HepG2 (cell line): ENCODE measurements at places on chromosomes 16 and 17. TPM values are rescaled to one million over a fixed set of nuclear protein-coding genes. Genes with fewer than 3 reads are reported as not detected.

CA10 gene
- total RNA-seq = not detected in 2 replicates

GRCh38 chr17:20172376-20172775 is 163.2 kb downstream of the SPECC1 start:
- H3K4me1 ChIP-seq = peaks cover 24% of the 10 kb centered on the region
- no peak overlapping the region for H3K27ac ChIP-seq
- H3K36me3 ChIP-seq = no peaks in the 10 kb centered on the region
- no peak for DNase-seq
- H3K4me3 ChIP-seq = no peak overlapping the region
- no peaks in the 10 kb centered on the region for H3K27me3 ChIP-seq

GRCh38 chr17:72778169-72779151 is 314.0 kb downstream of the SLC39A11 start:
- no peaks in the 10 kb centered on the region for H3K36me3 ChIP-seq
- no peak for DNase-seq
- H3K4me3 ChIP-seq = no peak overlapping the region
- H3K27me3 ChIP-seq = no peaks in the 10 kb centered on the region
- H3K4me1 ChIP-seq = peaks cover 12% of the 10 kb centered on the region

DNA sequence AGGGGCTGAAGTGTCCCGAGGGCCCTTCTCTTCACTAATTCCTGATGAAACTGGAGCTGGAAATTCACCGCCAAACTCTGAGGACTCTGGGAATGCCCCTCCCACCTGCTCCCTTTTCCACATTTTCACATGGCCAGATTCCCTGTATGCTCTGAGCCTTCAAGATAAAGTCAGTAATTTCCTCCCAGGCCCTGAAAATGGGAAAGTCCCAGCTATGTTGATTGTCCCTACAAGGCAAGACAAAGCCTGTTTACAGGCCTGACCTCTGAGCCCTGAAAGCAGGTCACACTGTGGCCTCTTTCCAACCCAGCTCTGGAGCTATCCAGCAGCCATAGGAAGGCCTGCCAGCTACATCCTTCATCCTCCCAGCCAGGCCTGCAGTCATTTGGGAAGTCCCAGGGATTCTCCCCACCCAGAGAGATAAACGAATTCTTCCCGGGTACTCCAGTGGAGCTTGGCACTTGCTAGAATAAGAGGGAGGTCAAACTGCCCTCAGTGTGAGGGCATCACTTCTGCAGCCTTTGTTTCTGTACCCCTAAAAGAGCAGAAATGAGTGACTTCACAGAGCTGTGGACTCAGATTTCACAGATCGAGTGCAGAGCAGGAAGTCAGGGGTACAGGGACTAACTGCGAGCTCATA is 19.6 kb upstream of the CCL2 start:
- no peak overlapping the region for H3K4me3 ChIP-seq
- DNase-seq = no peak
- H3K27ac ChIP-seq = no peak overlapping the region
- no peaks in the 10 kb centered on the region for H3K4me1 ChIP-seq
- H3K27me3 ChIP-seq = no peaks in the 10 kb centered on the region; the same call in 1 of the 2 replicates

DOC2A gene
- 0.15 and 0.21 TPM in 2 replicates for total RNA-seq

SUMO2 gene
- total RNA-seq = 553 and 842 TPM in 2 replicates

GPR142 gene
- not detected in 2 replicates for total RNA-seq

DNA sequence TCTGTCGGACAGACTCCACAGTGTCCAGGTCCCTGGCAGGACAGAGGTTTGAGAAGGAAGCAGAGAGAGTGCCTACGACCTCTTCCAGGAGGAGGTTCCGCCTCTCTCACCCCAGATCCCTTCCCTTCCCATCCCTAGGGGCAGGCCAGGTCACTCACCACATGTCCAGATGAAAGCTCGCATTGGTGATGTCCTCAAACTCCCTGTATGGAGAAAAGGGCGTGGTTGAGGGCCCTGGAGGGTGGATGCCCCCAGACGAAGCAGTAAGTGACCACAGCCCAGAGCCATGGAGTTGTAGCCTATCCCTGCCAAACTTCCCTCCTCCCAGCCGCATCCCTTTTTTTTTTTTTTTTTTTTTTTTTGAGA is 3.4 kb downstream of the UNC13D start:
- H3K4me1 ChIP-seq = peaks cover 29% of the 10 kb centered on the region
- H3K27ac ChIP-seq = no peak overlapping the region

- H3K27me3 ChIP-seq = no peaks in the 10 kb centered on the region
- H3K4me3 ChIP-seq = no peak overlapping the region
- no peak overlapping the region for H3K27ac ChIP-seq
- peaks cover 37% of the 10 kb centered on the region for H3K36me3 ChIP-seq
- no peaks in the 10 kb centered on the region for H3K4me1 ChIP-seq
Observed at GRCh38 chr16:24967074-24967473, 48.1 kb downstream of the ARHGAP17 start.

CYLD gene
- total RNA-seq = 11.4 and 16.0 TPM in 2 replicates

DNA sequence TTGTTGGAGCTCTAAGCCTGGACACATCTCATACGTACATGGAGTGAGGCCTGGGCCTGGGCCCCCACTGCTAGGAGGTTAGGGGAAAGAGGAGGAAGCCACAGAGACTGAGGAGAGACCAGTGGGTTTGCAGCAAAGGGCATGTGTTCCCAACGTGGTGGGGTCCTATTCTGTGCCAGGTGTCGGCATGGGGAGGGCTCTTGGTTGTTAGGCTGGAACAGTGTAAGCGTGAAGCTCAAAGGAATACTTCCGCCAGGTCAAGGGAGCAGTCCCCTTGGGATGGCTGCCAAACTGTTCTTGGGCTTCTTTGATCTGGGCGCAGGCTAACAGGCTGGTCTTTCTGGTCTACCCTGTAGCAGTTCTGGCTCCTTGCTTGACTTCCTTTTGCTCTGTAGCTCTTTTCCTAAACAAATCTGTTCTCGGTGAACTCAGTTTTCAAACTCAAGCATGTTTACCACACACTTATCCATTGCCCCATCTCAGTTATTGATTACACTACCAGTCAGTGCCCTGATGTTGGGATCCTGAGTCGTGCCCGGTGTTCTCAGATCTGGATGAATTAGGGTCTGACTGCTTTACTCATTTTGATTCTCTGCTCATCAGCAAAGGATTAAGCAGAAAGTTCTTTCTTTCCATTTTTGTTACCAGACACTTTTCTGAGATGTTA is 36.4 kb downstream of the GPT2 start:
- H3K27me3 ChIP-seq = no peaks in the 10 kb centered on the region
- no peak overlapping the region for H3K27ac ChIP-seq
- H3K4me3 ChIP-seq = no peak overlapping the region
- DNase-seq = peak; percentile 35

TSR1 gene
- total RNA-seq = 65.8 and 75.8 TPM in 2 replicates

- H3K27me3 ChIP-seq = peaks cover 15% of the 10 kb centered on the region; the same call in 2 of the 3 replicates
- no peaks in the 10 kb centered on the region for H3K36me3 ChIP-seq
- no peak overlapping the region for H3K27ac ChIP-seq
Observed at GRCh38 chr16:27410761-27411160, 8.8 kb downstream of the IL21R start.

GRCh38 chr16:68752602-68753001 is 15.5 kb downstream of the CDH1 start:
- peaks cover 51% of the 10 kb centered on the region for H3K4me1 ChIP-seq
- no peaks in the 10 kb centered on the region for H3K36me3 ChIP-seq
- peak; percentile 40 for DNase-seq
- no peak overlapping the region for H3K4me3 ChIP-seq
- no peak overlapping the region for H3K27ac ChIP-seq

CCDC92B gene
- total RNA-seq = not detected in 2 replicates

CSH1 gene
- not detected in 2 replicates for total RNA-seq

ADAP2 gene
- 0.51 and 0.73 TPM in 2 replicates for total RNA-seq

CD300LB gene
- total RNA-seq = not detected in 2 replicates

- peak overlapping the region; percentile 89 for H3K27ac ChIP-seq
- peaks cover 100% of the 10 kb centered on the region for H3K4me1 ChIP-seq
- no peaks in the 10 kb centered on the region for H3K27me3 ChIP-seq
- peaks cover 8% of the 10 kb centered on the region for H3K36me3 ChIP-seq
- no peak overlapping the region for H3K4me3 ChIP-seq
- DNase-seq = no peak
Observed at GRCh38 chr16:81454044-81454443, 9.4 kb downstream of the CMIP start.

DNA sequence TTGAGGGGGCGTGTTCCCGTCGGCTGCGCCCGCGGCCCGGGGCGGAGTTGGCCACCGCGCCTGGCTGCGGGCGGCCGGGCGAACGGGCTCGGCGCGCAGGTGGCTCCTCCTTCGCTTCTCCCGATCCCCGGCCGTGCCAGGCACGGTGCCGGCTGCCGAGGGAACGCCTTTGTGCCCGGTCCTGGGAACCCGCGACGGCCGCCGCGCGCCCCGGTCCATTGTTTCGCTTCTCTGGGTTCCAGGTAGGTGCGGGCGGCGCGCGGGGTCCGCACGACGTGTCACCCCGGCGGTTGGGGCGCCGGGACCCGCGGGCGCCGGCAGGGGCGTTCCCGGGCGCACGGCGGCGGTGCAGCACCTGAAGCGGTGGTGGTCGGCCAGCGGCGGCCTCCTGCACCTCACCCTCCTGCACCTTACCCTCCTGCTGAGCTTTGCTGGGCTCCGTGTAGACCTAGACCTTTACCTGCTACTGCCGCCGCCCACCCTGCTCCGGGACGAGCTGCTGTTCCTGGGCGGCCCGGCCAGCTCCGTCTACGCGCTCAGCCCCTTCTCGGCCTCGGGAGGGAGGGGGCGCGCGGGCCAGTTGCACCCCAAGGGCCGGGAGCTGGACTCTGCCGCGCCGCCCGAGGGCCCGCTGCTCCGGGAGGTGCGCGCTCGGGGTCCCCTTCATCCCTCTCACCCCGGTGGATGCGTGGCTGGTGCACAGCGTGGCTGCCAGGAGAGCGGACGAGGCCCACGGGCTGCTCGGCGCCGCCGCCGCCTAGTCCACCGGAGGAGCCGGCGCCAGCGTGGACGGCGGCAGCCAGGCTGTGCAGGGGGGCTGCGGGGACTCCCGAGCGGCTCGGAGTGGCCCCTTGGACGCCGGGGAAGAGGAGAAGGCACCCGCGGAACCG is 99.9 kb downstream of the EFCAB13 start:
- no peak overlapping the region for H3K27ac ChIP-seq
- peaks cover 15% of the 10 kb centered on the region for H3K4me1 ChIP-seq
- peaks cover 9% of the 10 kb centered on the region; the same call in 1 of the 3 replicates for H3K36me3 ChIP-seq
- H3K4me3 ChIP-seq = no peak overlapping the region
- no peak for DNase-seq

UTS2R gene
- total RNA-seq = 0.13 TPM in 1 of 2 replicates, not detected in the other

GRCh38 chr17:47300718-47301117 is 23.0 kb upstream of the EFCAB13 start:
- H3K27ac ChIP-seq = no peak overlapping the region
- no peaks in the 10 kb centered on the region for H3K36me3 ChIP-seq
- peaks cover 10% of the 10 kb centered on the region for H3K4me1 ChIP-seq
- H3K27me3 ChIP-seq = peaks cover 4% of the 10 kb centered on the region; the same call in 1 of the 3 replicates

DNA sequence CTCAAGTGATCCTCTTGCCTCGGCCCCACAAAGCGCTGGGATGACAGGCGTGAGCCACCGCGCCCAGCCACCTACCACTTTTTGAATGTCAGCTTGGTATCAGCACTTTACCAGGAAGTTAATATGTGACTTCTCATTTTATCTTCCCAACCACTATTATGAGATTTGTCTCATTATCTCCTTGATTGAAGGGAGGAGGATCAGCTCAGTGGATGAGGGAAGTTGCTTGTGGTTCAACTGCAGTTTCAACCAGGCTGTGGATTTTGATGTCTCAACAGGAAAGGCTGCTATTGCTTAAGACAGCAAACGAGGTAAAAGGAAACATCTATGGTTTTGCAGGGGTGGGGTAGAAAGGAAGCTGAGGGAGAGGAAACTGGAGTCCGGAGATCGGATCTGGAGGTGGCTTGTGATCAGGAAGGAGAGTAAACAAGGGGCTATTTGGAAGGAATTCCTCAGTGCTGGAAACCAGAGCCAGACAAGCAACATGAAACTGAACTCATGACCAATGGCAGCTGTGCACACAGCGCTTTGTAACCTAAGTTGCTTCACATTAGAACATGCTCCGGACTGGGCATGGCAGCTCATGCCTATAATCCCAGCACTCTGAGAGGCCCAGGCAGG is 180.5 kb downstream of the VPS53 start:
- DNase-seq = peak; percentile 46
- peaks cover 4% of the 10 kb centered on the region for H3K36me3 ChIP-seq
- no peaks in the 10 kb centered on the region for H3K27me3 ChIP-seq
- H3K27ac ChIP-seq = peak overlapping the region; percentile 36
- H3K4me1 ChIP-seq = peaks cover 11% of the 10 kb centered on the region

DNA sequence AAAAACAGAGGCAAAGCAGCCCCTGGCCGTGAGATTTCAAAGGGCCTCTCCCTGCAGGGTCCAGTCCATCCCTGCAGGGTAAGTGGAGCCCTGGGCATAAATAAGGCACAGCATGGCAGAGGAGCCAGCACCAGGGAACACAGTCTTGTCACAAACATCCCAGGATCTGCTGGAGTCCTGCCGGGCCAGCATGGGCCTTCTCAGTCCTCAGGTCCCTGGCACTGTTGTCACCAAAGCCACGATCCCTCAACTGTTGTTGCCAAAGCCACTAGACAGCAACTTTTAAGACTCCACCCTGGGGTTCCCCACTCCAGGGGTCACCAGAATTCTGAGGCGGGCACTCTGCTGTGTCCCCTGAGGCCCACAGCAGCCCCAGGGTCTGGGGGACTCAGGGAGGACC is 47.8 kb upstream of the BAHCC1 start:
- H3K4me1 ChIP-seq = peaks cover 82% of the 10 kb centered on the region
- peaks cover 68% of the 10 kb centered on the region for H3K27me3 ChIP-seq
- H3K4me3 ChIP-seq = peak overlapping the region; percentile 85; the same call in 1 of the 2 replicates
- DNase-seq = no peak
- H3K36me3 ChIP-seq = no peaks in the 10 kb centered on the region
- H3K27ac ChIP-seq = no peak overlapping the region

DNA sequence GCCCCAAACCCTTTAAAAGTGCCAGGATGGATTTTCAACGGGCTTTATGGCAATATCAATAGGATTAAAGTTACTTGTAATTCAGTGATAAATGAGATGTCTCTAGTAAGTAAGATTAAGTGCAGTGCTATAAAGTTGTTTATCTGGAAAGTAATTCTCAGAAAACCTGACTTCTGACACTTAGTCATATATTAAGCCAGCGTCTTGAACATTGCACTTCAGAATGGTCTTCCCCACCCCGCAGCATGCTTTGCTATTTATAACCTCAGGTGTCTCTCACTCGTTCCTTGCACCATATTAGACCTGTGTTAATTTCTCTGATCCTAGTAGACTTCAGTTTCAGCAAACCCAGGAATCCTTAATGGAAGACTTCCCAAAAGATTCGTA is 2.1 kb upstream of the MAF start:
- H3K36me3 ChIP-seq = no peaks in the 10 kb centered on the region
- H3K4me3 ChIP-seq = no peak overlapping the region
- H3K27me3 ChIP-seq = peaks cover 9% of the 10 kb centered on the region
- peaks cover 28% of the 10 kb centered on the region for H3K4me1 ChIP-seq

GRCh38 chr16:10668322-10669045 is 26.2 kb downstream of the TEKT5 start:
- peaks cover 5% of the 10 kb centered on the region; the same call in 2 of the 3 replicates for H3K27me3 ChIP-seq
- H3K4me1 ChIP-seq = peaks cover 18% of the 10 kb centered on the region
- peak; percentile 64 for DNase-seq
- H3K27ac ChIP-seq = no peak overlapping the region
